ENCODE measurements at places on chromosomes 4 and X.

GRCh38 chrX:16484338-16484737 is 165.6 kb upstream of the S100G start:
- no peak for DNase-seq

DNA sequence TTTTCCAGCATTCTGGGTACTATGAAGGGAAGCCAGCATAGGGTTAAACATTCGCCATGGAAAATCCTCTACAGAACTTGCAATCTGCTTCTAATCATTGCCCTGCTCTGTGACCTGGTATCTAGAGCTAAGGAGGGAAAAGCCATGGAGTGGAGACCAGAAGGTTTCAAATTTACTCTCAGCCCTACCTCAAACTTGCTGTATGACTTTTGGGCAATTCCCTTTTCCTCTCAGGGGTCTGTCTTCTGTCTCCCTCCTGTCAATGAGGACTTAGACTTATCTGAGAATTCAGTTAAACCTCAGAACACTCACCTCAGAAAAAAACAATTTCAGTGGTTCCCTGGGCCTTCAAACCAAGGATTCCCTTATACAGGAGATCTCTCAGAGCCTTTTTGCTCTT is 29.1 kb downstream of the ARHGEF9 start:
- DNase-seq: no peak

- DNase-seq: no peak
These were observed 228.5 kb downstream of the AFF2 start for GRCh38 chrX:148728901-148729300.

GRCh38 chr4:7518871-7519637 is 84.3 kb upstream of the PSAPL1 start:
- DNase-seq: no peak

DNA sequence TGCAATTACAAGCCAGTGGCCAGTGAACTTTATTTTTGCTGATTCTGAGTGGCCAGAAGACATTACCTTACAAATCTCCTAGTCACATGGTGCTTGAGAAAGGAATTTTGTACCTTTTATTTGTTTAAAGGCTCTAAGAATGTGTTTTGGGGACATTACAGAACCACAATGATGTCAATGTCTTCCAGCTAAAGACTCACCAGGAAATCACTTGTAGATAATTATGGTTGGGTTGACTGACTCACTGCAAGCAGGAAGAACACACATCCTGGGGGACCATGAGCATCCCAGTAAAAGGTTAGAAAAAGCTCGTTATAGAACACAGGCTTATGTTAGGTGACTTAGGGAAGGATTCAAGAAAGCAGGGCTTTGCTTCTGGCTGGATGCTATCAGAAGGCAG is 119.4 kb upstream of the FAM9B start:
- DNase-seq: no peak

DNA sequence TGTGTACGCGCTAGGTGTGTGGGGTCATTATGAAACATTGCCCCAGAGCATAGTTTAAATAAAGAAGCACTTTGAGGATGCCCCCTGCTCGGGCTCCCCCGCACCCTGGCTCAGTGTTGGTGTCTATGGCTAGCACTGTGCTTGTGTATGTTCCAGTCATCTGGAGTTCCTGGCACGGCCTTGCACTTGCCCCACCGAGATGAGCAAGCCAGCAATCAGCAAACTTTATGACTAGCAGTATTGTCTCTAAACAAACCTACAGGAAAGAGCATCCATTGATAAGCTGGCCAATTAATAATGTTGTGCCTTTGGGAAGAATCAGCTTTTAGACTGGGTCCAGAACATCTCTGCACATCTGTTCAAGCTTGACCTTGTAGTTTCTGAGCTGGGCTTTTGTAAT is 707 bp upstream of the SHROOM4 start:
- DNase-seq: no peak

DNA sequence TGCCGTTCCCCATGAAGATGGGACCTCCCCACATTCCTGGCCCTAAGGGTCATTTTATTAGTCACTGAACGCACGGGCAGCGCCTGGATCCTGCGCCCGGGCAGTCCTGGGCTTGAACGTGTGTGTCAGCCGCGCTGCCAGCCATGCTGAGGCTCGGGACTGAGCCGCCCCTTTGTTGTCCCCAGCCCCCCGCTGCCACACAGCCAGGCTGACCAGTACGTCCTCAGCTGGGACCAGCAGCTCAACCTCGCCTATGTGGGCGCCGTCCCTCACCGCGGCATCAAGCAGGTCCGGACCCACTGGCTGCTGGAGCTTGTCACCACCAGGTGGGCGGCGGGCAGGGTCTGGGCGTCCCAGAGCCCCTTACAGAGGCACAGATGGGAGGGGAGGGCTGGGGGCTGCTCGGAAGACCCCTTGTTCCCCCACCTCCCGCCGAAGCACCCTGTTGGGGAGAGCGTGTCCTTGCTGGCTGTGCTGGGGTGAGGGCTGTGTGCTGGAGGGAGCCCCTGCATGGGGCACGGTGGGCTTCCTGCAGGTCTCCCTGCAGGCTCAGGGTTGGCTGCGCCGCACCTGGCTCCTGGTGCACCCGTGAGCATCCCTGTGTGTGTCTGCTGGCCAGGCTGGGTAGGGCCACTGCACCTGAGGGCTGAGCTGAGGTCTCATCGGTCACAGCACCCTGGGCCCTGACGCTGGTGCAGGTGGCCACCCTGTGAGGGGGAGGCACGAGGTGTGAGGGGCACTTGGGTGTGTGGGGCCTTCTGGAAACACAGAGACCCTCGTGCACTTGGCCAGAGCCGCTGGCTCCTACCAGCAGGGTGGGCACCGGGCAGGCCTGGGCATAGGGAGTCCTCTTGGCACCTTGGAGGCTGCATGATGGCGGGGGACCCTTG is 1.0 kb downstream of the IDUA start:
- DNase-seq: no peak

- no peak for DNase-seq
These were observed 85.1 kb downstream of the MFAP3L start for GRCh38 chr4:169941141-169941540.

DNA sequence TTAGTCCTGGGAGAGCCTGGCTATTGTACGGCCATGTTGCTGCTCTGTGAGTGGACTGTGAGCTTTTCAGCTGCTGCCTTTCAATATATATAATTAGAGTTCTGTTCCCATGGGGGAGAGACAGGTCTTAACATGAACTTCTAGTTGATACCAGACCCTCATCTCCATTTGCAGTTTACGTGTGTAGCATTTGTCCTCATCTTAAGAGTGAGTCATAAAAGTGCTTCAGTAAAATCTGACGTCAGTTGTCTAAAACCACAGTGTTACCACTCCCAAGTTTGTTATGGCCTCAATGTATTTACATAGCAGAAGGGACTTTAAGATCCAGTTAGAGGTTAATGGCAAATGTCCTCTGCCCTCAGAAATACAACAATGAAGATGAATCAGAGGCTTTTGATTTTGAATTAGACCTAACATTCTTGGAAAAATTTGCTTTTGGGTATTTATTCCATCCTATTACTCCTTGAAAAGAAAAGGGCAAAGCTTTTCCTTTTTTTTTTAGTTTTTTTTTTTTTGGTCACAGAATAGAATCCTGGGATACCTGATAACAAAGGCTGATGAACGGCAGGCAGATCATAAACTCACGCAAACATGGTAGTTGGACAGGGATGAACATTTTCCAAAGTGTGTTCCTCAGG is 38.6 kb downstream of the PHOX2B start:
- no peak for DNase-seq

DNA sequence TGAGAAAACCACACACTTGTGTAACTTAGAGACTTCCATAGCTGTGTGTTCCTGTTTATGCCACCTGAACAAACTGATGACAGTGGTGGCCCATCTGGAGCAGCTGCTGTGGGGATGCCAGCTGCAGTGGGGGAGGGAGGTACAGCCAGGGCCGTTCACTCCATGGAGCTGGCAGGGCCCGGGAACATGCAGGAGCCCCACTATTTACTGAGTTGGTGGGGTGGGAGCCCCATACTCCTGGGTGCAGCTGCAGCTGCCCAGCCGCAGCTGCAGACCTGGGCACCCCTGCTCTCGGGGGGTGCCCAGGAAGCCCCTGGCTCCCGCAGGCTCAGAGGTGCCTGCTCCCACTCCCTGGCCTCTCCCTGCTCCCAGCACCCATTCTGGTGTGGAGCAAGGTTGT is 398.6 kb upstream of the RASGEF1B start:
- no peak for DNase-seq

GRCh38 chr4:189302719-189303118 is 638.0 kb upstream of the FRG1 start:
- DNase-seq: no peak

- no peak for DNase-seq
These were observed 28.4 kb downstream of the PIR start for GRCh38 chrX:15464704-15465103.
